ENCODE measurements at places on chromosomes 13 and 19. TPM values are rescaled to one million over a fixed set of nuclear protein-coding genes. Genes with fewer than 3 reads are reported as not detected.

Gene RAB3A
- 6.1 TPM for total RNA-seq

Gene CLC
- not detected for total RNA-seq

Gene IL27RA
- 43.8 TPM for total RNA-seq

DNA sequence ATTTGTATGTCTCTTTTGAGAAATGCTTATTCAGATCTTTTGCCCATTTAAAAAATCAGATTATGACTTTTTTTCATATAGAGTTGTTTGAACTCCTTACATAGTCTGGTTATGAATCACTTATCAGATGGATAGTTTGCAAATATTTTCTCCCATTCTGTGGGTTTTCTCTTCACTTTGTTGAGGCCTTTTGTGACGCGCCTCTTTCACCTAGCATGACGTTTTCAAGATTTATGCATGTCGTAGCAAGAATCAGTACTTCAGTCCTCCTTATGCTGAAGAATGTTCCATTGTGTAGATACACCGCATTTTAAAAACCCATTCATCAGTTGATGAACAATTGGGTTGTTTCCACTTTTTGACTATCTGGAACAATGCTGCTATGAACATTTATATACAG lies 13.4 kb downstream of the PABPC3 start:
- DNase-seq, result no peak

DNA sequence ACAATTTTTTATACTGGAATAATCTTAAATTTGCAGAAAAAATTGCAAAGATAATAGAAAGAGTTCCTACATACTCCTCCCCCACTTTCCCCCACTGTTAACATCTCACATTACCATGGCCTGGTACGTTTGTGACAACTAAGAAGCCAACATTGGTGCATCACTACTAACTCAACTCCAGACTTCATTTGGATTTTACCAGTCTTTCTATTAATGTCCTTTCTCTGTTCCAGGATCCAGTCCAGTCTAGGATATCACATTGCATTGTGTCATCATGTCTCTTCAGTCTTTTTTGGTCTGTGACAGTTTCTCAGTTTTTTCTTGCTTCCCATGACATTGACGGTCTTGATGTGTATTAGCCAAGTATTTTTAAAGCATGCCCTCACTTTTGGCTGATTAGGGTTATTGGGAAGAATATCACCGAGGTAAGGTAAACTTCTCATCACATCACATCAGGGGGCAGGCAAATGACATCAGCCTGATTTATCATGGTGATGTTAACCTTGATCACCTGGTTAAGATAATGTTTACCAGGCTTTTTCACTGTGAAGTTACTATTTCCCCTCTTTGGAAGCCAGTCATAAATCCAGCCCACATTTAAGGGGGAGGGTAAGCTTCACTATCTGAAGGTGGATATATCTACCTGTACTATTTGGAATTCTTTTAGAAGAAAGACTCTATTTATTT lies 322.1 kb downstream of the ENOX1 start:
- no peak for DNase-seq

GRCh38 chr19:39498798-39499642 lies at the start of gene DLL3:
Gene DLL3, plus strand, starts transcription at chr19:39498947. Its CDS starts 28 bp downstream, at chr19:39498975.
- no peak for DNase-seq

Gene PTGER1
- 0.36 TPM for total RNA-seq

GRCh38 chr13:45548281-45548680 lies 67.3 kb downstream of the ERICH6B start:
- DNase-seq, result no peak

GRCh38 chr13:99686157-99686572 lies 184.9 kb downstream of the TM9SF2 start:
- no peak for DNase-seq

GRCh38 chr13:46575818-46576221 lies 22.9 kb downstream of the LRCH1 start:
- DNase-seq, result no peak

DNA sequence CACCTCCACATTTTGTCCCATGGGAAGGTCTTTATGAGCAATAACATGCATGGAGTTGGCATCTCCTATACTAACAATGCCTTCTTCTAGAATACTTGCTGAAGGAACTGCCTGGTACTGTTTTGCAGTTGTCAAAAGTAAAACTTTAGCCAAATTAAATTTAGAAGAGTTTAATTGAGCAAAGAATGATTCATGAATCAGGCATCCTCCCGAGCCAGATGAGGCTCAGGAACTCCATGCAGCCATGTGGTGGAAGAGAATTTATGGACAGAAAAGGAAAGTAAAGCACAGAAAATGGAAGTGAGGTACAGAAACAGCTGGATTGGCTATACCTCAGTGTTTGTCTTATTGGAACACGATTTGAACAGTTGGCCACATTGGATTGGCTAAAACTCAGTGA lies 1081.9 kb downstream of the SLITRK1 start:
- no peak for DNase-seq

GRCh38 chr19:35973487-35973886 lies 21.5 kb upstream of the SDHAF1 start:
- DNase-seq, result no peak

- peak; percentile 67 for DNase-seq
These were observed 7.9 kb downstream of the PIP5K1C start for GRCh38 chr19:3692141-3693024.

DNA sequence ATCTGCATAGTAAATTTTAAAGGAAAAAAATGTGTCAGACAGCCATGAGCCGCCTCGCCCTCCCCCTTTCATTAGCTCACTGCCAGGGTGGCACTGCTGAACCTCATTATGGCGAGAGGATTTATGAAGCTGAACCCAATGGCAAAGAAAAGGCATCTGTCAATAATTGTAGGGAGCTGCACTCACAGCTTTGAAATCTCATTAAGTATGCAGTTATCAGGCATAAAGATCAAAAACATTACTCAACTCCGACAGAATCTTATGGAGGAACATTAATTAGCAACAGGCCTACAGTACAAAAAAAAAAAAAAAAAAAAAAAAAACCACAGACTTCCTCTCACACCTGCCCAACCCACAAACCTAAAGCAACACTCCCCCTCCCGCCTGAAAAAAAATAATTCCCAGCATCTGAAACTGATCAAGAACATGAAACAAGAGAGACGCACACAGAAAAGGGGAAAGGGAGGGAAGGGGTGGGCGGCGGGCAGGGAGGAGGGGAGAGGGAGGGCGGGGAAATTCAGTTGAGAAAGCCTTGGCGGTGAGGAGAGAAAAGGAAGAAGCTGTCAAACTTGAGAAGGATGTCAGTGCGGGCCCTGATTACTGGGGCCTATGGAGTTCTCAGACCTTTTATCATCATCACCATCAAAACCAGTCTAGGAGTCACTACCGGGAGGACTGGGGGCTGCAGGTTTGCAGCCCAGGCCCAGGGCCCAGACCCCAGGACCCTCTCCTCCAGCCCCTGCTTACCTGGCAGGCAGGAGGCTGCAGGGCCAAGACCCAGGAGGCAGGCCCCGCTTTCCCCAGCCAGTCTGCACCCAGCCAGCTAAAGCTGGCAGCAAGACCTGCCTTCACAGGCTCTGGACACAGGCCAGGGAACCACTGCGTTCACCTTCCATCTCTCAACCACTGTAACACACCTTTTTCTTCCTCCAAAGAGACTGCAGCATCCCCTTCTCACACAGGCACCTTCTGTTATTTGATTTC lies 8.9 kb downstream of the TSHZ3 start:
- no peak for DNase-seq

Gene ZNF442
- 2.6 TPM for total RNA-seq

Gene GRIN3B
- total RNA-seq, result not detected

Gene LILRA1
- total RNA-seq, result not detected

DNA sequence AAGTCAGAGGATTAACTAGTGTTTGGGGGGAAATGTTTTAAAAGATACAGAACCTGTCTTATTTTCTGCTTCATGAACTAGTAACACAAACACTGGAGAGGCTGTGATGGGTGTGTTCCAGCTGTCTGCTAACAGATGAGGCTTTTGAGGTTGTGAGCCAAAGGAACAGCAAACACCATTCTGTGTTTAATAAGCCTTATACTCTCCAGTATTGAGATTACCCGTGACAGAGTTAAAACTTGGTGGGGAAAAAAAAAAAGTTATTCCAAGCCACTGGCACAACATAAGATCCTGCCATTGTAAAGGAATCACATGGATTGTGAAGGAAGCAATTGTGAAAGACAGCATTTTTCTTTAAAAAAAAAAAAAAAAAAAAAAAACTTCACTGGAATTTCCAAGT lies 48.4 kb downstream of the KCTD12 start:
- DNase-seq, result no peak

All from activated naive CD8-positive, alpha-beta T cell treated with anti-CD3 and anti-CD28 coated beads, Interleukin-2, amount 10 ng/mL, durations not matched to agents 7 days and 5 days (primary cell).